Activated T-cell treated with anti-CD3 and anti-CD28 coated beads for 48 hours (primary cell): ENCODE measurements at places on chromosomes 16 and 17.

- no peak for DNase-seq
Measured at GRCh38 chr16:64736857-64737256, 385.0 kb downstream of the CDH11 start.

DNA sequence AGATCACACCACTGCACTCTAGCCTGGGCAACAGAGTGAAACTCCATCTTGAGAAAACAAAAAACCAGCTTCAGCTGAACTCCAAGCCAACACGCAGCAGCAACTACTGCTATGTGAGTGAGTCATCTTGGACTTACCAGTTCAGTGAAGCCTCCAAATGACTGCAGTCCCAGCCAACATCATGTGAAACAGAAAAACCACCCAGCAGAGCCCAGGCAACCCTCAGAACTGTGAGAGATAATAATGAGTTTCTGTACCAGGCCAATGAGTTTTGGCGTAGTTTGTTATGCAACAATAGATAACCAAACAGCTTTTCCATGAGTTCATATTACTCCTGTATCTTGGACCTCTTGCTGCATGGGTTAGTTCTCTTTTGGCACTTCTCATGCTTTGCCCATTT is 23.3 kb downstream of the PHF12 start:
- no peak for DNase-seq

DNA sequence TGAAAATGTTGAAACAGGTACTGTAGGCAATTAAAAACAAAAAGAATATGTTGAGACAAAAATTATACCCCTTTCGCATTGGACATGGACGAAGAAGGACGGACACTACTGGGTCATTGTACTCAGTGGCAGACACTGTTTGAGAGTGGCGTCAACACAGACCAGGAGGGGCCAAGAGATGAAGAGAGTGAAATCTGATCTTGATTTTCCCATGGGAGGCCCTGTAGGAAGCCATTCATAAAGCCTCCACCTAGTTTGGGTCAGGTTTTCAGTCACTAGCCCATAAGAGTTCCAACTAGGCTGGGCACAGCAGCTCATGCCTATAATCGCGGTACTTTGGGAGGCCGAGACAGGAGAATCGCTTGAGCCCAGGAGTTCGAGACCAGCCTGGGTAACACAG is 23.6 kb upstream of the SMURF2 start:
- DNase-seq, result no peak

DNA sequence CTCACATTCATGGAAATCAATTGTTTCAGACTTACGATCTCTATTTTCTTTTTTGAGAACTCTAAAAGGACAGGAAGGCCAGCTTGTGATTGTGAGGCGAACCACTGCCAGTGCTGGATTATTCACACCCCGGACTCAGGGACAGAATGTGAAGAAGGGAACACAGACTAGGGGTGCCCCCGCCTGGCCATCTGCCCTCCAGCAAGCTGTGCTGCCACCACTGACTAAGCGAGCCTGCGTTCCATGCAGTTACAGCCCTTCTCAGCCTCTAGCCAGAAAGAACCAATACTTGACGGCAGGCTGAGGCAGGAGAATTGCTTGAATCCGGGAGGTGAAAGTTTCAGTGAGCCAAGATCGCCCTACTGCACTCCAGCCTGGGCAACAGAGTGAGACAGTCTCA is 2.8 kb downstream of the HAGH start:
- DNase-seq, result peak; percentile 12

- no peak for DNase-seq
Measured at GRCh38 chr16:11004351-11004750, 60.0 kb downstream of the CLEC16A start.

- DNase-seq, result no peak
Measured at GRCh38 chr16:22861580-22861979, 47.6 kb downstream of the HS3ST2 start.

DNA sequence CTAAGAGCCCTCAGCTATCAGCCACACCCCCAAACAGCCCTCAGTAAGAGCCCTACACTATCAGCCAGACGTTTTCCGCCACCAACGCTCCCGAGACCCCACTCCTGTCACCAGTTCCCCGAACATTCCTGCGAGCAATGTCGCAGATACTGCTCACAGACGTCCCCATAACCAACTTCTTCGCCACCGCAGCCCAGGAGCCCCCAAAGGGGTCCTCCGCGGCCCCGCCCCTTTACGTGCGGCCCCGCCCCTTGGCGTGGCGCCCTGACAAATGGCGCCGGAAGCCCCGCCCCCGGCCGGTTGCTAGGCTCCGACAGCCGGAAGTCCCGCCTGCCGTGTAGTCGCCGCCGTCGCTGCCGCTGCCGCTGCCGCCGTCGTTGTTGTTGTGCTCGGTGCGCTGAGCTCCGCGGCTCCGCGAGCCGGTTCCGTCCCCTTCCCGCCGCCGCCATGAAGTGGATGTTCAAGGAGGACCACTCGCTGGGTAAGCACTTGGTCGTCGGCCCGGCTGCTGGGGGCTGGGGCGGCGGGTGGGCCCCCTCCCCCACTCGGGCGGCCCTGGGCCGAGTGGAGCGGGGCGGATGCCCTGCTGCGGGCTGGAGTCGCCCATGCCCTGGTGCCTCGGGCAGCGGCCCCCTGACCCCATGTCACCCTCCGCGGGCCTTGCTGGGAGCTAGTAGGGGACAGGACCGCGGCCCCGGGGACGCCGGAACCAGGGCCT is at the start of gene GABARAPL2:
GABARAPL2 (plus strand) TSS at position 340 of the 718 bp plus-strand sequence; CDS start at position 448, 108 bp downstream.
- DNase-seq, result peak; percentile 90

DNA sequence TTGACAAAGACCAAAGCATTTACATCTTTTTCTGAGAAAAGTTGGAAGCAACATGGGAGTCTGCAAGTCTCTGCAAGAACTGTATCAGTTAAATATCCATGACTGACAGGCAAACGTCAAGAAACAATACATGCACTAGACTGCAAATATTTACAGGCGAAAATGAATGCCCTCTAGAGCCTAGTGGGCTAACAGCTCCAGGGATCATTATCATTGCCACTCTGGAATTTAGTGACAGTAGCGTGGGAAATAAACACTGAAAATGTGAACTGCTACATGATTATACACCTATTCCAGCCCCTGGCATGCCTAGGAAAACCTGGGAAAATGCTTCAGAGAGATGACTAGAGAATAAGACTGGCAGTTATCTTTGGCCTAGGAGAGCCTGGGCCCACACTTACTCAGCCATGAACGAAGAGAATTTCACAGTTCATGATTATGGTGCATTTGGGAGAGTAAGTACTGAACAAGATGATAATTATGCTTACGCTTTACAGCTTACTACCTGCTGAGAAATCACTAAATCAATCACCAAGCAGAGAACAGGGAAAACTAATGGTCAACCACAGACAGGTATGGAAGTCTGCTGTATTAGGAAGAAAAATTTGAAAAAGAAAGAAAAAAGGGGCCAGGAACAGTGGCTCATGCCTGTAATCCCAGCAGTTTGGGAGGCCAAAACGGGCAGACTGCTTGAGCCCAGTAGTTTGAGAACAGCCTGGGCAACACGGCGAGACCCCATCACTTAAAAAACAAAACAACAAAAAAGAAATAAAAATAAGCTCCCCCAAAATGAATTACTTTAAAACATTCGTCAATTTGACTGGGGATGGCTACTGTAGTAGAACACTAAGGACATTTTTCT is 66.6 kb upstream of the CLEC18B start:
- no peak for DNase-seq

DNA sequence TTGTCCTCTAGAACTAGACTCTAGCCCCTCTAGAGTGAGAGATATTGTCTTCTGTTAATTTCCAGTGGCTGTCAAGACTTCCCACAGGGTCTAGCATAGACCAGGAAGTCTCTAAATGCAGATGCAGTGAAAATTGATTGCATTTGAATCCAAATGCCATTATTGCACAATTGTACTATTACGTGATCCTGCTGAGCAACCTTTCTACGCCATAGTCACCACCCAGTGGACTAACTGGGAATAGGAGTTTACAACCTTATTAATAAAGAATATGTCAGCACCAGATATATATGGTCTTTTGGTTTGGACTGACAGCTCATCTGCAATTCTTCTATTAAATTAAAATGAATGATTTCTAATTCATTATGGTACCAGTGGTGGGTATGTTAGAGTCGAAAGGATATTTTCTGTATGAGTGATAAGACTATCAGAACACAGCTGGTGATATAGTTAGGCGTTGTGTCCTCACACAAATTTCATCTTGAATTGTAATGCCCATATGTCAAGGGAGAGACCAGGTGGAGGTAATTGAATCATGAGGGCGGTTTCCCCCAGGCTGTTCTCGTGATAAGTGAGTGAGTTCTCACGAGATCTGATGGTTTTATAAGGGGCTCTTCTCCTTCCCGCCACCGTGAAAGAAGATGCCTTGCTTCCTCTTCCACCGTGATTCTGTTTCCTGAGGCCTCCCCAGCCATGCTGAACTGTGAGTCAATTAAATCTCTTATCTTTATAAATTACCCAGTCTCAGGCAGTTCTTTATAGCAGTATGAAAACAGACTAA is 138.9 kb upstream of the CA10 start:
- DNase-seq, result no peak
